ENCODE measurements at places on chromosomes 1 and 21.

DNA sequence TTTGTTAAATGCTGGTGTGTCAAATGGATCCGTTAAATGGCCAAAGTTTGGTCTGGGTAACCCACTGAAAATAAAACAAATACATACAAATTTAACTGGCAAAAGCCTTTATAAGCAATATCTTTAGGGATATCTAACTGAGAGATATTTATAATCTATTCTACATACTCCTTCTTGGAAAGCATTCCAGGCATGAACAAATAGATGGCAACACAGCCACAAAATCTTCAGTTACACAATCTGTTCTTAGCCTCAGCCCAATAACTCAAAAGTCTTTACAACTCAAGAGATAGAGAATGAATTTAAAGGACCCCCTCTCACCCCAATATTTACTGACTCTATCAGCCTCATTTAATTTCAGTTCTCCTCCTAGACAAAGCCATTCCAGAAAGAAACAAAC is 58.7 kb downstream of the NRDC start:
- no peak for DNase-seq

- no peak for DNase-seq
Observed at GRCh38 chr1:214719207-214719606, 116.2 kb downstream of the CENPF start.

DNA sequence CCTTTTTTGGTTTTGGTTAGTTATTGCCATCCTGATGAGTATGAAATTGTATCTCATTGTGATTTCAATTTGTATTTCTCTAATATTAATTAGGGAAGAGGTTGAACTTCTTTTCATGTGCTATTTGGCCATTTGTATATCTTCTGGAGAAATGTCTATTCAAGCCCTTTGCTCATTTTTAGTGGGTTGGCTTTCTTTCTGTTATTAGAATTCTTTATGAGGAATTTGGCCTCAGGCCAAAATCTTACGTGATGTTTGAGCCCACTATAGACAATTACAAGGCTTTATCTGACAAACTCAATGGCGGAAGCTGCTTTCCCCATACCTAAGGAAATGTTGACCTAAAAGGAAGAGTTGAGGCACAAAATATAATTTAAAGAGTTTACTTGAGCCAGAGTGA is 32.9 kb downstream of the IVNS1ABP start:
- no peak for DNase-seq

GRCh38 chr1:72564749-72565148 is 282.4 kb upstream of the NEGR1 start:
- no peak for DNase-seq

DNA sequence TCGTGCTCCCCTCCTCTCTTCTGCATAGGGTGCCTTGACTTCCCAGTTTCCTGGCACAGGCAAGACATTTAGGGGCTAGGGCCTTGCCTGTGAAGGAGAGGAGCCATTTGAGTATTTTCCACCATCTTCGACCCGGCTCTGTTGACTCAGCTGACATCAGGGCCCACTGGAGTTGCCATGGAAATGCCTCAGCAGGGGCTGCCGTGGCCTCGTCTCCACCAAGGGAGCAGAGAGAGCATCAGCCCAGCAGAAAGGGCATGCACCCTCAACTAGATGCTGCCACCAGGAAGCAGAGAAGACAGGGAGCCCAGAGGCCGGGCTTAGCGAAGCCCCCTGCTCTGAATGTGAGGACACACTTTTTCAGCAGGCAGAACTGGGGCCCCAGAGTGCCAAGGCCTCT is 101.9 kb upstream of the ACTL8 start:
- no peak for DNase-seq

GRCh38 chr21:27569831-27570230 is 602.9 kb upstream of the ADAMTS5 start:
- no peak for DNase-seq

DNA sequence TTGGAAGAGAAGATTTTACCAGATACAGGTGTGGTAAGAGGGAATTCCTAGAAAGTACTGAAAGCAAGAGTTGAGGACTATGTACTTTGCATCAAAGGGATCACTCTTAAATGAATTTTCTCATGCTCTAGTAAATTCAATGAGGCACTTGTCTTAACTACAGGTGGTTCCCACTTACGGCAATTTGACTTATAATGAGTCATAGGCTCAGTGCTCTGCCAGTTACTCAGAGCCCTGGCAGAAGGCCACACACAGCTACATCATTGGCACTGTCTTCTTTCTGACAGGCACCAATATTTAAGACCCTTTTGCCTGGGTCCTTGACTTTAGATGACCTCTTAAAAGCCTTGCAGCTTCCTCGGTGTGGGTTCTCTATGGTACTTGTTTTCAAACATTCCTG is 15.9 kb upstream of the ADAMTS5 start:
- DNase-seq: no peak

GRCh38 chr1:172483448-172483847 is 39.6 kb upstream of the PIGC start:
- DNase-seq: no peak

DNA sequence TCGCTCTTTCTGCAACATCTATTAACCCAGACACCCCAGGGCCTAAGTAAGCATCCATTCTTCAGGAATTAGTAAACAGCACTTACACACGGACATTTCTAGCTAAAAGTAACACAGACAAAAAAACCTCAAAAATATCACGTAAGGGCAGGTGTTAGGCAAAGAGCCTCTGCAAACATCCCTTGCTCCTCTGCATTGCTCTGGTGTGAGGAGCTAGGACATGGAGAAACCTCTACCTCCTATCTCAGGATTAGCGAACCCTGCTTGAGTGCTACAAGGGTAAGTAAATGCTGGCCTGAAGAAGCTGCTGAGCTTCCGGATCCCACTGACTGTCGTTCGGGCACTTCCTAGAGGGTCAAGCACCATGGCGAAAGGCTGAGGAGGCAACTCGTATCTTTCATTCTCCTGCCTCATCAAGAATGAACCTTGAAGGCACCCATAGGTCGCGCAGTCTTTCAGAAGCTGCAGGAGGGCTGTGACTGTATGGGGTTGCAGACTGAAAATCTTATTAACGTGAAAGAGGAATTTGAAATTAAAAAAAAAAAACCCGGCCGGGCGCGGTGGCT is 2.1 kb downstream of the PTGER3 start:
- DNase-seq: no peak

- no peak for DNase-seq
Observed at GRCh38 chr21:26451081-26451740, 121.9 kb downstream of the CYYR1 start.

- DNase-seq: no peak
Observed at GRCh38 chr1:39380036-39380435, 111.4 kb upstream of the BMP8A start.

DNA sequence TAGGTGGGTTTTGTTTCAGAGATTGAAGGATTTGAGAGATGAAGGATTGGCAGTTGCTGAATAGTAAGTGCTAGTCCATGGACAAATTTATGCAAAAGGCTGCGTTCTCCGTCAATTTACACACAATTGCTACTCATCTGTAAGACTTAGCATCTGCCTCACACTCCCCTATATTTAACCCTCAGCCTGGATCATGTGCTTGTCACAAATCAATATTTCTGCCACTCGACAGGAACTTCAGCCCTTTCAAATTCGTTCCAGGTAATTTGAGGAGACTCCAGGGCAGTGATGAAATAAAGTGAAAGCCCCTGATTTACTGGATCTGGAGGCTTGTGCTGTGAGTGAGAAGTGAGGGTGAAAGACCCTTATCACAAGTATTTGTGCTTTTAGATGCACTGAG is 105.6 kb upstream of the UBE2U start:
- no peak for DNase-seq

DNA sequence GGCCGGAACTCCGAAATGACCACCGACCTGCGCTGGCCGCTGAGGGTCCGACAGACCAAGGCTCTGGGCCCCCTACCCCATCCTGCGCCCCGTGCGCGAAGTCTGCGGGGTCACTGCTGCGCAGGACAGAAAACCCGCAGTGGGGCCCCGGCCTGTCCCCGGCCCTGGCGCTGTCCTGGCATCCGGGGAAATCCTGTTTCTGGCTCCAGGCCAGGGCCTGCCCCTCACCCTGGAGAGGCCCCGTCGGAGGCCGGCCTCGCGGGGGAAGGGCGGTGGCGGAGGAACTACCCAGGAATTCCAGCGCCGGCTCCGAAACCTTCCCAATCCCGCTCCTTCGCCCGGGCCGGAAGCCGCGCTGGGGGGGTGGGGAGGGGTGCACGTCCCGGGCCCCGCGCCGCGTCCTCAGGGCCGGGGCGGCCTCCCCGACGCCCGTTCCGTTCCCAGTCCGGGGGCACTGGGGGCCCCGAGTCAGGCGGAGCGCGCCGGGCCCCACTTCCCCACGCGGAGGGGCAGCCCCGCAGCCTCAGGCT is 77.0 kb downstream of the MORN1 start:
- DNase-seq: no peak

GRCh38 chr1:44636083-44636687 is 38.1 kb downstream of the TMEM53 start:
- DNase-seq: no peak

DNA sequence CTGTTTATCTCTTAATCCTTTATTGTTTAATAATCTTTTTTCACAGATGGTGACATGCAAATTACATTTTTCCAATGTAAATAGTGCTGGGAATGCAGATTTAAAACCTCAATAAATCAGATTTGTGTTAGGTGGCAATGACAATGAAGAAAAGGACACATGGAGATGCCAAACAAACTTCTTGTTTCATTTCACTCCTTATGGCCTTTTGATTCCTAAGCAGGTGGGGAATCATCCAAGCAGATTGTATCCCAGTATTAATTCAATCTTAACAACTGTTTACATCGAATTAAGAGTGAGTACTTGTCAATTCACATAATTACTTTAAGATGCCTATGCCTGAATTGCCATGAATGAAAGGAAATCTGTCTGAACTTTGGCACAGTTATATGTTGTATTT is 98.9 kb upstream of the RGS18 start:
- DNase-seq: no peak

- no peak for DNase-seq
Observed at GRCh38 chr1:156128654-156129597, 14.4 kb downstream of the LMNA start.

DNA sequence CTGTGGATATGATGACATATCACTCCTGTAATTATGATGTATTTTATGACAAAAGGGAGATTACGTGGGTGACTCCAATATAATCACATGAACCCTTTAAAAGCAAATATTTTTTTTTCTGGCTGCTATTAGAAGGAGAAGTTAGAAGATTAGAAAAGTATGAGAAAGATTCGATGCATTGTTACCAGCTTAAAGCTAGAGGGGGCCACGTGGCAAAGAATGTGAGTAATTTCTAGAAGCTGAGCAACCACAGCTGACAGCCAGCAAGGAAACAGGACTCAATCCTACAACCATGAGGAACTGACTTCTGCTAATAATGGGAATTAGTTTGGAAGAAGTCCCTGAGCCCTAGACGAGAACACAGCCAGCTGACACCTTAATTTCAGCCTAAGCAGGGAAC is 56.3 kb upstream of the C1orf87 start:
- no peak for DNase-seq

- no peak for DNase-seq
Observed at GRCh38 chr1:91830242-91831131, 55.5 kb downstream of the TGFBR3 start.

DNA sequence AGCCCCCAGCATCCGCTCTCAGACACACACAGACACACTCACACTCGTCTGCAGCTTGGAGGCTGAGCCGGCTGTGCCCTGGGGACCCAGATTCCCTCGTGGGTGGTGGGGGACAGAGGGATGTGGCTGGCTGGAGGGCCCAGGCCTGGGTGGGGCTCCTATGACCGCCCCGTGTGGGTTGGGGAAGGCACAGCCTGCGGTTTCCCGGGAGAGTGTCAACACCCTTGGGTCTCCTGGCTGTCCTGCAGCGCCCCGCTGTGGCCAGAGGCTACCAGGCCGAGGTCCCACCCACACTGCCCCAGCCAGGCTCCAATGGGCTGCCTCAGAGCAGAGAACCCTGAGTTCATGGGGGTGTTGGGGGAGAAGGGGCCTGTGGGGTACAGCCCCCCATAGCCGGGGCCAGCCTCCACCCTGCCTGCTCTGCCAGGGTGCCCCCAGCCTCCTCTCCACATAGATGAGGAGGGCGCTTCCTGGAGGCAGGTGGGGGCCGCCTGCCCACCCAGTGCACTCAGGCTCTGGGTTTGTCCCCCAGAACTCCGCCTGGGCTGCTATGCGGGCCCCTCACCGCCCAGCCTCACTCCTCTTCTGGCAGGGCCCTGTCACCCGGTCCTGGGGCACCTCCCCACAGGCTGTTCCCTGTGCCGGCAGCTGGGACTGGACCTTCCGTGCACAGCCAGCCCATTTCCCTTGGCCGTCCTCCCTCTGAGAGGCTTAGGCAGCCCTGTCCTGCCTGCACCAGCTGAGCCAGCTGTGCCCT is at the start of gene TTC34:
Gene TTC34 (minus strand): TSS at position 159 of the 757 bp plus-strand sequence. CDS start 866 bp downstream, outside the sequence.
- no peak for DNase-seq

- no peak for DNase-seq
Observed at GRCh38 chr1:19390901-19391595, 78.9 kb downstream of the SLC66A1 start.

DNA sequence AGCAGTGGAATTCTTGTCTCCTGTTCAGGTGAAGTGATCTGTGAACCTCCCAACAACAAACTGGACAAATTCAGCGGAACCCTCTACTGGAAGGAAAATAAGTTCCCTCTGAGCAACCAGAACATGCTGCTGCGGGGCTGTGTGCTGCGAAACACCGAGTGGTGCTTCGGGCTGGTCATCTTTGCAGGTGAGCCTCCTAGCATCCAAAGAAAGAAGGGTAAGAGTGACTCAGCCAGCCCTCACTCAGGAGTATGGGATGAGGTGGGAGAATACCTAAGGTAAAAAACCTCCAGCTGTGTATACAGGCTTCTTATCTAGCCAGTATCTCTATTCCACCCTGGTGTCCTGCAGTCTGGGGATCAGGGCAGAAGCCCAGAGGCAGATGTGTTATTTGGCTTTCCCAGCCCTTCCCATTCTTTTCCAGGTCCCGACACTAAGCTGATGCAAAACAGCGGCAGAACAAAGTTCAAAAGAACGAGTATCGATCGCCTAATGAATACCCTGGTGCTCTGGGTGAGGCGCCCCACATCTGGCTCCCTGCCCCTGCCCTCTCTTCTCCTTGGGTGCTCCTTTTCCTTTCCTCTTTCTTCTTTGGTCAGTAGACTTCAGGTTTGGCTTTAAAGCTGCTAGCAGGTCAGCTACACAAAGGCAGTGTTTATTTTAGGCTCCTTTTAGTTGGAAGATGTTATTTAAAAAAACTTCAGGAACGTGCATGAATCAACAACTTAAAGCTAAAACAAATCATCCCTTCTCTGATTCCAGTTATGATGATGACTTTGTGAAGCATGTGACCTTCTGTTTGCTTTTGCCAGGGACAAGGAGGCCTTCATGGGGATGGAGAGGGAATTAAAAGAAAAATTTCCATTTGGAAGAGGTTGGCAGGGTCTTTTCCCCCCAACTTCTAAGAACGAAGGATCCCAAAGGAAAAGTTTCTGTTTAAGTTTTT is 9.0 kb downstream of the ATP8B2 start:
- DNase-seq: no peak
